ENCODE measurements at places on chromosomes 5 and 9.

DNA sequence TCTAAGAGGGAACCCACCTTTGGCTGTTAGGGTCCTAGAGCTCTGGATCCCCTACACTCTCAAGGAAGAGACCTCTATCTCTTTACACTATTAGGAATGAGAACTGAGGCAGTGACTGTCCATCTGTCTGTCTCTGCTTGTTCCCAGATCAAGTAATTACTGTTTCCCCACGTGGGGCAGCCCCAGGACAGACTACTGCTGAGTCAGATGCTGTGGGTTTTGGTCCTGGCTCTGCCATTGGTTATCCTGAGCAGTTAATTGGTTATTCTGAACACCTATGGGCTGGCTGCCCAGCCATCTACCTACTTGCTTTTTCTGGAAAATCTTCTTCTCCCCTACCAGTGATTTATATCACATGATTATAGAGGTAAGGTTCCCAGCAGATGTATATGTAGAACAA, 33.3 kb downstream of the FBXO10 start:
- DNase-seq = no peak

- no peak for DNase-seq
Observed at GRCh38 chr9:126117158-126117425, 209.5 kb upstream of the MVB12B start.

DNA sequence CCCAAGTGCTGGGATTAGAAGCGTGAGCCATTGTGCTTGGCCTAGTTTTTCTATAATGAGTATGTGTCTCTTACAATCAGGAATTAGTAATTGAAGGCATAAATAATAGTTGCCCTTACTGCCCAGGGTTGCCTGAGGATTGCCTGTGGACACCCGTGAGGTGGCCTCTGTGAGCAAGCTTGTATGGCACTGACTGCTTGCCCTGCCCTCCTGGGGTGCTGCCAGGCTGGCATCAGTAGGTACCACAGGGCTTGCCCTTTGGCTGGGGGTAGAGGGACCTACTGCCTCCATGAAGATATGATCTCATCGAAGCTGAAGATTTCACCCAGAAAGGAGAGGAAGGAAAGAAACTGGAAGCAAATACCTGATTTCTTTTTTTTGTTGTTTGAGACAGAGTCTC, 23.8 kb upstream of the PHF19 start:
- no peak for DNase-seq

DNA sequence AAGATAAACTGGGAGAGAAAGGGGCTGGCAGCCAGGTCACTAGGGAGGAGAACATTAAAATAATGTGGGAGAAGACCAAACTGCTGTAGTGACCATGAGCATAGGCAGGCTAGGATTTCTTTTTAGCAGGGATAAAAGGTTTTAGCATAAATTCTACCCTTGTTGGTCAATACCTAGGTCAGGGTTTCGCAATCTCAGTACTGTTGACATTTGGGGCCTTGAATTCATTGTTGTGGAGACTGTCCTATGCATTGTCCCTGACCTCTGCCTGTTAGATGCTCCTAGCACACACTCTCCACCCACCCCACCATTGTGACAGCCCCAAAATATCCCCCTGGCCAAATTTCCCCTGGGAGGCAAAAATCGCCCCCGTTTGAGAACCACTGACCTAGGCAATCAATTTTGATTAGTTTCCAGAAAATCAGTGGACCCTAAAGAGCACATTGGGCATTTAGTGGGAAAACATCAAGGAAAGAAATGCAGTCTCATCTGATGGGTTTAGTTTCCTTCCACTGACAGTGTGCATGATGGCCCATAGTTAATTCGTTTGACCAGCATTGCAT, 181.4 kb downstream of the NTRK2 start:
- DNase-seq = no peak

GRCh38 chr9:132383462-132383883, 23.2 kb downstream of the TTF1 start:
- no peak for DNase-seq

DNA sequence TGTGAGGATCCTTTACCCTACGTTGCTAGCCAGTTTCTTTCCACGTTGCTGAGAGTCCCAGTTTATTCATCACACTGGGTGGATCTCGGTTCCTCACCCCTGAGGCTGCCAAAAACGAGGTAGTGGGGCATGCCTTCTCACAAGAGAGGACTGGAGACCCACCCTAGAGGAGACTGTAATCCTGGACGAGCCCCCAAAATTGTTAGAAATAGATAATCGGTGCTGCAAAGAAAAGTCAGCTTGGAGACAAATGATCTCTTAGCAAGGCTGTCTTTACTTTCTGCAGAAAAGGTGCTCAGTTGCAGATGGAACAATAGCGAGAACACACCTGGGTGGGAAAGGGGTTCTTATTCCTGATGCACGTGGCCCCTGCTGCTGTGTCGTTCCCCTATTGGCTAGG, 101.8 kb downstream of the TMEM167A start:
- DNase-seq = no peak

DNA sequence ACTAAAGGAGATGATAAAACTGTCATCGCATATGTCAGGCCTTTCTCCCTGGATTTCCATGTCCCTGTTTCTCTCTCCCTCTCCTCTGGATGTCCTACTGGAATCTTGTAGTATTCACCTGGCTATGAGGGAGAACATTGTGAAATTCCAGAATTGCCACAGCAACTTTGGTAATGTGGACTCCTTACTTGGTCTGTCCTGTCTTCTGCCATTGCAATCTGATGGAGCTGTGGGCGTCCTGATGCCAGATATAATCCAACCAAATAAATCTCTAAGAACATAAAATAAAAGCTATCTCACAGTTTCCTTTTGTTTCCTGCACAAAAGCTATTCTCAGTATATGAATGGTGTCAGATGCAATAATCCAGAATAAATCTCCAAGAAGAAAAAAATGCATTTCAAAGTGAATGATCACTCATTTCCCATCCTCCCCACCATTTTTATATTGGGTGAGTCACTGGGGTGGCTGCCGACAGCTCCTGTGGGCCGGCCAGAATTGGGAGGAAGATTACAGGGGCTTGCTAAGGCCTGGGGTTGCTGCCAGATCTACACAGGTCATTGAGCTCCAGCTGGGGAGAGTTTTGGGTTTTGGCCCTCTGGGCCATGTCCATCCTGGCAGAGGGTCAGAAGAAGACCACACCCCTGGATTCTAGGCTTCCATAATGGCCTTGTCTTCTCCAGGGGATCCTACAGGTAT, 160.7 kb upstream of the PITX1 start:
- no peak for DNase-seq

DNA sequence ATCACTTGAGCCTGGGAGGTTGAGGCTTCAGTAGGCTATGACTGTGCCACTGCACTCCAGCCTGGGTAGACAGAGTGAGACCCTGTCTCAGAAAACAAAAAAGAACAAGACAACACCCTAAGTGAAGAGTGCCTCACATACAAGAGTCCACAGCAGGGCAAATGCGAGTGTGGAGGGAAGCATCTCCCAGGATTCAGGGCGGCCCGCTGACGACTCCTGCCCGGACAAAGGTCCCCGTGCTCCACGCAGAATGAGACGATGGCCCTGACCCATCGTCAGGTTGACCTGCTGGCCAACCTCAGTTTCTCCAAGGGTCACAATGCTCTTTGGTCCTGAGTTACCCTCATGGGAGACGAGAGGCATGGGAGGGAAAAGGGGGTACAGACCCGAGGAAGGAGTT, 18.3 kb downstream of the MRNIP start:
- no peak for DNase-seq

DNA sequence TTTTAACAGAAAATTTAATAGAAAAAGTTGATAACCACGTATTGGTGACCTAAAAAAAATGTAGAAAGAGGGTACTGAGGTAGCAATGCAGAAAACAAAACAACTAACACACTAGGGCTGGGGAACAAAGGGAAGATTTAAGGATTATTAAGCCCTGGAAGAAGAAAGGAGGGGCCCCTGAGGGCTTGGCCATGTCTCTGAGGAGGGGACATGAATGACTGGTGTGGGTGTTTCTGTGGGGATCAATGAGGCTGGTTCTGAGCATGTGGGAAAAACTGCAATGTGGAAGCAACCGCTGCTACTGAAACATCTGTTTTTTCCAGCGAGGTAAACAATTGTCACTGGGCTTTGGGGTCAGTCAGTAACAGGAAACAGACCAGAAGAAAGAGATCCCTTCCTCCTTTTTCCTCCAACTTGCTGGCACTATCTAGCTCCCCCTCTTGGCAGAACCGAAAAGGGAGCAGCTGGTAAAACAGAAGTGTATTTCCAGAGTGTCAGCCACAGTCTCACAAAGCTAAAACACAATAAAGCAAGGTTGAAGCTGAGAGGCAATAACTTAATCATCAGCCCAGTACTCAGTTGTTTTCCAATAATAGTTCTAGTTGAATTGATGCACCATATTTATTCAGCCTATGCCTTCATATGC, 48.3 kb downstream of the ATPSCKMT start:
- no peak for DNase-seq

- no peak for DNase-seq
Observed at GRCh38 chr9:77495834-77496671, 152.1 kb downstream of the GNA14 start.

- DNase-seq = no peak
Observed at GRCh38 chr9:105643795-105644194, 18.5 kb upstream of the TAL2 start.

DNA sequence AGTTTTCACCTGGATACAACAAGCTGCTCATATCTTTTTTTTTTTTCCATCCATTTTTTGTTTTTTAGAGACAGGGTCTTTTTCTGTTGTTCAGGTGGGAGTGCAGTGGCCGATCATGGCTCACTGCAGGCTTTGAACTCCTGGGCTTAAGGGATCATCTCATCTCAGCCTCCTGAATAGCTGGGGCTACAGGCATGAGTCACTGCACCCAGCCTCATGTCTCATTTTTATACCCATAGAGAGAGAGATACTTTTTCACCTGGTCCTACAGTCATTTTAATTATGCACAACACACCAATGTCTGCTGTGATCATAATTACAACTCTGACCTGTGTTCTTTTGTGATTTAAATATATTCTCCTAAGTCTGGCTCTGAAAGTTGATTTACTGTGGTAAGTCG, 84.4 kb downstream of the KIF4B start:
- DNase-seq = no peak

DNA sequence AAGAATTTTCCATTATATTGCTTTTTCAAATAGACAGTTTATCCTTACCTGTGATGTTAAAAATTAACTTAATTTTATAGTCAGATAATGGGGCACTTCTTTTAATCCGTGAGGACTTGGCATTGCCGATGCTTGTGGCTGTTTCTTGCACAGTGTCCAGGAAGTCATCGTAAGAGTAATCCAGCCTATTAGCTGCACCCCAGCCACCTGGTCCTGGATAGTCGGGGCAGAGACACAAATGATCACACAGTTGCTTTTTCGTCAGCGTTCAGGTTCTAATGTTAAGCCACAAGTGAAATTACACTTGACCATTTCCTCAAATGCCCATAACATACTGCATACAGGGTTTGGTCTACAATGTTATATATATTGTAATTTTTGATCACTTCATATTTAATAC, 107.4 kb downstream of the SVEP1 start:
- no peak for DNase-seq

GRCh38 chr5:44868541-44868940, 59.8 kb downstream of the MRPS30 start:
- DNase-seq = no peak

- DNase-seq = no peak
Observed at GRCh38 chr9:69532396-69532795, 139.8 kb downstream of the APBA1 start.

- DNase-seq = no peak
Observed at GRCh38 chr5:43233946-43234345, 41.9 kb downstream of the NIM1K start.

- no peak for DNase-seq
Observed at GRCh38 chr9:94005272-94005901, 50.2 kb upstream of the BARX1 start.

GRCh38 chr5:123875561-123876275, 363.7 kb downstream of the CSNK1G3 start:
- DNase-seq = no peak

- no peak for DNase-seq
Observed at GRCh38 chr5:135243556-135244285, 155.3 kb downstream of the MACROH2A1 start.

- no peak for DNase-seq
Observed at GRCh38 chr5:81249240-81249639, 16.1 kb downstream of the CKMT2 start.

DNA sequence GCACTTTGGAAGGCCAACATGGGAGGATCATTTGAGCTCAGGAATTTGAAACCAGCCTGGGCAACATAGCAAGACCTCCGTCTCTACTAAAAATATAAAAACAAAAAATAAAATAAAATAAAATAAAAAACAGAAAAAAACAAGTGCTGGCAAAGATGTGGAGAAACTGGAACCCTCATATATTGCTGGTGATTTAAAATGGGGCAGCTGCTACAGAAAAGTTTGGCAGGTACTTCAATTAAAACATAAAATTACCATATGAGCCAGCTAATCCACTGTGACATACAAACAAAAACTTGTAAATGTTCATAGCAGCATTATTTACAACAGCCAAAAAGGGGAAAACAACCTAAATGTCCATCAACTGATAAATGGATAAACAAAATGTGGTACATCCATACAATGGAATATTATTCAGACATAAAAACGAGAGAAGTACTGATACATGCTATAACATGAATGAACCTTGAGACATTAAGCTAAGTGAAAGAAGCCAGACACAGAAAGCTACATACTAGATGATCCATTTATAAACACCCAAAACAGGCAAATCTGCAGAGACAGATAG, 42.7 kb downstream of the PFDN1 start:
- DNase-seq = no peak

DNA sequence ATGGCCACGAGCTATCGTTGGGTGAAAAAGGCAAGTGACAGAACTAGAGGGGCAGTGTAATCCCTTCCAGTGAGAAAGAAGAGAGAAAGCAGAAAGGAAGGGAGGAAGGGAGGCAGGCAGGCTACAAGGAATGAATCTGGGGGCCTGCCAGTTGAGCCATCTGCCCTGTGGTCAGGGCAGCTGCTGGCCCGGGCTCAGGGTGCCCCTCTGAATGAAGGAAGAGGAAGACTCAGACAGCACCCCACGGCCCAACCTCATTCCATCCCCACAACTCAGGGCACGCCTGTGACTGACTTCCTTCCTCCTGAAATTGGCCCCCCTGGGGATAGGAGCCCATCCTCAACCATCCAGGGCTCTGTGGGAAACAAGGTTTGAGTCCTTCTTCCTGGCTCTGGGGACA, 20.3 kb upstream of the FLT4 start:
- no peak for DNase-seq

DNA sequence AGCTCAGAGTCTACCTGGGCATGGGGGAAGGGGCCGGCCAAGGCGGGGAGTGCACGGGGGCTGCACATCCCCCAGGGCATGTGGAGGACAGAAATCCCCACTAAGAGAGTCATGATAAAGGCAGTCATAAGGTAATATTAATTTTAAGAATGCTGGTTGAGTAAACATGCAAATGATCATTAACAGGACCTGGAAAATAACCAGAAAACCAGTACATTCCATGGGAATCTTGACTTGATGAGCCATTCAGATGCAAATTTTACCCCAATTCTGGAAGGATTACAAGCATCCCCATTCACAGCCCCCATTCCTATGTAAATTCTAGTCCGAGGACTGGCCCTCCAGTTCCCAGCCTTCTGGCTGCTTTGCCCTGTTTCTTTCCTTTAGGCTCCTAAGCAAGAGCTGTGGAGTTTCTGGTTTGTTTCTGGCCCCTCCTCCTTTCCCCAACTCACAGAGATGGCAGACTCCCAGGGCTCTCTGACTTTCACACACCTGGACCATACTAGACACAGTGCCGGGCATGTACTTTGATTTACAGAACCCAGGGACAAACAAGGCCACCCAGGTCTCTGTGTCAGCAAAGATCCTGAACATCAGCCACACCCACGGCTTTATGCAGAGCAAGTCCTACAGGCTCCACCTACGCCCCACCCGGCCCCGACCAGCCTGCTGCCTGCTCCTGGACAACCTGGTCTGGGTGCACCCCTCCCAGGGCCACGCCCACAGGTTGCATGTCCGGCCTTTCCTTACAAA, 62.7 kb downstream of the SEMA4D start:
- no peak for DNase-seq

Data from stimulated activated CD4-positive, alpha-beta T cell treated with anti-CD3 and anti-CD28 coated beads, Interleukin-15, amount 100 ng/mL, for 1 hour (primary cell).